ENCODE measurements at places on chromosomes 4 and X.
A peak's percentile ranks its signal among the peaks of the same experiment; 100 is the strongest.

- DNase-seq, result no peak
These were observed 56.6 kb upstream of the C4orf54 start for GRCh38 chr4:99714179-99714578.

- DNase-seq, result no peak
These were observed 1482.4 kb upstream of the PABPC4L start for GRCh38 chr4:135684001-135684400.

GRCh38 chrX:115589419-115589818 lies 28.4 kb downstream of the PLS3 start:
- no peak for DNase-seq

GRCh38 chrX:154457491-154458115 lies 478 bp upstream of the PLXNA3 start:
- DNase-seq, result peak; percentile 57

GRCh38 chr4:128347930-128348660 lies 60.5 kb upstream of the PGRMC2 start:
- no peak for DNase-seq

GRCh38 chrX:150683536-150684146 lies 9.6 kb upstream of the MTMR1 start:
- DNase-seq, result no peak

DNA sequence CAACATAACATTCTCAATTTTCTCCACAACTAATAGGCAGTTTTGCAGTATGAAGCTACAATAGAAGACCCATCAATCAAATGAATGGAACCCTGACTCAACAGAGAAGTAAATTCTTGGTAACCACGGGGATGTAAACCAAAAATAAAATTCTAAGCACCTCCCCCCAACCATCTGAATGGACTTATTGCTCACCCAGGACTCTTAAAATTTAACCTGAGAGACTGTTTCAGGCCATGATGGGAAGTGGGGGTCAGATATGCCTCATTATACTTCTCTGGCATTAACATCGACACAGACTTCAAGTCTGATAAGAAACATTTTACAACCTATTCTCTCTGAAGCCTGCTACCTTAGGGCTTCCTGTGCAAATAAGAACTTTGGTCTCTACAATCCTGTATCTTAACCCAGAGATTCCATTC lies 620.9 kb downstream of the TLL1 start:
- no peak for DNase-seq

DNA sequence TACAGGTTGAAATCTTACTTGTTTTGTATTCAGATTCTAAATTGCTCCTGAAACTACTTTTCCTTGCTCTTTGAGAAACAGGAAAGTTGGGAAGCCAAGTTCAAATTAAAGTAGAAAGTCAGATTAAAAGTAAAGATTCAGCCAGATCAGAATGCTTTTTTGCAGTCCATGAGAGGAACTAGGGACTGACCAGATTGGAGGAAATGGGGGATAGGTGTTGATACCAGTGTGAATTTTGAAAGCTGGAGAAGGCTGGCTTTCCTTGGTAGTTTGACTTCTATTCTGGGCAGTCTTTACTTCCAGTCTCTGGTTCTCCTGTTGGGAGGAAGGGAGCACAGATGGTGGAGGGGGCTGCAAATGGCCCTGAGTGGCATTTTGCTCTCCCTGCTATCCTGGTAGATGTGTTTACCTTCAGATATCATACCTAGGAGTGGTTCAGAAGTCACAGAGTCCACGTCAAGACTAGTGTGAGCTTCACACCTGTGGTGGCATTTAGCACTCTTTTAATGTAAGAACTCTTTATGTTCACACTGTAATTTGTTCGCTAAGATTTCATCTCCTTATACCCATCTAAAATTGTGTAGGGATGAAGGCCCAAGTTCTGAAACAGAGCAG lies 68.8 kb downstream of the FNIP2 start:
- no peak for DNase-seq

DNA sequence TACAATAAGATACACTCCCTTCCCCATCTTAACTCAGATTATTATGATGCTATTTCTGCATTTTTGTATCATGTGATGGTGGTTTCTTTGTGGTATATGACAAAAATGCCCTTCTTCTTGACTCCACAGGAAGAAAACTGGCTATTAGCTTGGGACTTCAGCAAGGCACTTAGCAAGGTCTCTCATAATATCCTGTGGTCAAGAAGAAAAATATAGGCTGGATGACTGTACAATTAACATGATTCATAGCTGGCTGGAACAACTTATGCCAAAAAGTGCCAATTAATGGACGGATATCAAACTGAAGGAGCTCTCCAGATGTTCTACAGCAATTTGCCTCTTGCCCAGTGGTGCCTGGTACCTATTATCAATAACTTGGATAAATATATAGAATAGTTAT lies 2.3 kb upstream of the MID1IP1 start:
- DNase-seq, result no peak

- DNase-seq, result no peak
These were observed 139.4 kb upstream of the EMCN start for GRCh38 chr4:100657187-100657586.

DNA sequence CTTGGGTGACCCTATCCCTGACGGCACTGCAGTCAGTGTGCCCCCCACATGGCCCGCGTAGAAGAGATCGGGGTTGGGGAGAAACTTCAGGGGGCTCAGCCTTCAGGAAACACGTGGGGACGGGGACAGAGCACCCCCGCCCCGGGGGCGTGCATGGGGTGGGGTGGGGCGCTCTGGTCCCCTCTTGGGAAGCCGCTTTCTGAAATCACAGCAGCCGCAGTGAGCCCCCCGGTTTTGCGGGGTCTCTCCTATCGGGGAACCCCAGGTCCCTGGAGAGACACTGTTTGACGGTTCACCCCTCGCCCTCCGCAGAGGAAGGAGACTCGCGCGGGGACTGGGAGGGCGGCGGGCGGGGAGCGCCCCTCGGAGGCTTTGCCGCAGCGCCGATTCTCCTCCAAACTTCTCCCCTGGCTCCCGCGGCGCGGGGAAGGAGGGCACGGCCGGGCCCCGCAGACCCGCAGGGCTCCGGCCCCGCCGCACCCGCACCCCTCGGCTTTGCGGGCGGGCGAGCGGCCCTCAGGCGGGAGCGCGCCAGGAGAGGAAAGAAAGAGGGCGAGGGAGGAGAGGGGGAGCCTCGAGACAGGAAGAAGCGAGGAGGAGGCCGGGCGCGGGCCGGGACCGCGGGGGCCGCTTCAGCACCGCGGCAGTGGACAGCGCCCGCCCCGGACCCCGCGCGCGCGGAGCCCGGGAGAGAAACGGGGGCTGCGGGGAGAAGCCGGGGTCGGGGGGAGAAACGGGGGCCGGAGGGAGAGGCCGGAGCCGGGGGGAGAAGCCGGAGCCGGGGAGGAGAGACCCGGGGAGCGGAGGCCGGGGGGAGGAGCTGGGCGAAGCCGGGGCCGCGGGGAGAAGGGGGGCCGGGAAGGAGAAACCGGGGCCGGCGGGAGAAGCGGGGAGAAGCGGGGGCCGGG lies 612 bp downstream of the CPLX1 start:
- DNase-seq, result peak; percentile 32

GRCh38 chrX:95076449-95076848 lies 1402.4 kb downstream of the FAM133A start:
- no peak for DNase-seq

DNA sequence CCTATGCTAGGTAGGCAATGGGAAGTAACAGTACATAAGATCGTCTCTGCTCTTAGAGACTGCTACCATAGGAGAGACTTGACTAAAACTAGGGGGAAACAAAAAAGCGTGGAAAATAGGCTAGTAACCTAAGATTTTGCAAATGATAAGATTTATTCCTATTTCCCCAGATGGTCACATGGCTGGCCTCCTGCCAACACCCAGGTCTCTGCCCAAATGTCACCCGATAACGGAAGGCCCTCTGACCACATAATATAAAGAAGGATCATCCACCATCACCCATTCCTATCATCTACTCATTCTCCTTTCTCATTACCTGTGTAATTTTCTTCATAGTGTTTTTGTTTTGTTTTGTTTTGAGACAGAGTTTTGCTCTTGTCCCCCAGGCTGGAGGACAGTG lies 4.7 kb downstream of the LAMP2 start:
- DNase-seq, result no peak

- no peak for DNase-seq
These were observed 204.6 kb downstream of the RBM46 start for GRCh38 chr4:154985673-154986072.

GRCh38 chr4:67886281-67886680 lies 2.5 kb upstream of the TMPRSS11D start:
- DNase-seq, result no peak

GRCh38 chr4:101269682-101270081 lies 77.6 kb downstream of the PPP3CA start:
- no peak for DNase-seq

DNA sequence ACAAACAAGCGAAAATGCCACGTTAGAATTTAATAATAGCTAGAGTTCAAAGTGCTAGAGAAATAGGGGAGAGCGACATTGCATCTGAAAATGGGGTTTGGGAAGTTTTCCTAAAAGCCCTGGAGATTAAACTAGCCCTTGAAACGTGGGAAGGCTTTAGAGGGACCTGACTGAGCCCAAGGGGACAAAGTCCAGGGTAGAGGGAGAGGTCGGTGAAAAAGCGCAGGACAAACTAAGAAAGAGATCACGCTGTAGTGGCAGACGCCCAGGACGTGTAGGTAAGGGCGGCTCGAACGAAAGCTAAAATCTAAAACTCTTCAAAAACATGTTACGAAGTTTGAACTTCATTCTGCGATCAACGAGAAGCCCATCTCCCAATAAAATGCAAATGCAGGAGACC lies 1.1 kb upstream of the ATP11C start:
- DNase-seq, result no peak

GRCh38 chr4:155541716-155542115 lies 124.9 kb upstream of the GUCY1A1 start:
- DNase-seq, result no peak

- DNase-seq, result no peak
These were observed 225.4 kb downstream of the PCDH7 start for GRCh38 chr4:30945586-30945985.

GRCh38 chr4:8428288-8429097 lies 12.0 kb downstream of the ACOX3 start:
- DNase-seq, result peak; percentile 84

GRCh38 chrX:134461437-134461836 lies 1.5 kb downstream of the HPRT1 start:
- DNase-seq, result no peak

GRCh38 chr4:136316961-136317360 lies 1215.3 kb downstream of the PCDH18 start:
- DNase-seq, result no peak

DNA sequence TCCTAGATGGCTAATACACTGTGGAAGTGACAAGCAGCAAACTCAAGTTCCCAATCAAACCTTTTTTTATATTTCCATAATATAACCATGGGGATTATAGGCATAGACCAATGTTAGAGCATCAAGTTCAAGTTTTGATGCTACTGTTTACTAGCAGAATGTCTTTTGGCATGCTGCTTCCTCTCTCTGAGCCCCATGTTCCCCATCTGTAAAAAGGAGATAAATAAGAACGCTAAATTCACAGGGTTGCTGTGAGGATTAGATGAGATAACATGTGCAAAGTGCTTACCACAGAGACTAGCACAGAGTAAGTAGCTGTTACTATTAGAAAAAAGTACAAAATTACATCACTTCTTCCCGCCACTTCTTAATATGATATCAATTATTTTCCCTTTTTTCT lies 18.0 kb downstream of the MBNL3 start:
- DNase-seq, result no peak

- no peak for DNase-seq
These were observed 96.4 kb upstream of the TRPC5OS start for GRCh38 chrX:111779582-111779981.

GRCh38 chr4:3375688-3376087 lies 66.1 kb upstream of the HGFAC start:
- DNase-seq, result no peak

- no peak for DNase-seq
These were observed 11.8 kb upstream of the TMEM192 start for GRCh38 chr4:165124488-165124887.

DNA sequence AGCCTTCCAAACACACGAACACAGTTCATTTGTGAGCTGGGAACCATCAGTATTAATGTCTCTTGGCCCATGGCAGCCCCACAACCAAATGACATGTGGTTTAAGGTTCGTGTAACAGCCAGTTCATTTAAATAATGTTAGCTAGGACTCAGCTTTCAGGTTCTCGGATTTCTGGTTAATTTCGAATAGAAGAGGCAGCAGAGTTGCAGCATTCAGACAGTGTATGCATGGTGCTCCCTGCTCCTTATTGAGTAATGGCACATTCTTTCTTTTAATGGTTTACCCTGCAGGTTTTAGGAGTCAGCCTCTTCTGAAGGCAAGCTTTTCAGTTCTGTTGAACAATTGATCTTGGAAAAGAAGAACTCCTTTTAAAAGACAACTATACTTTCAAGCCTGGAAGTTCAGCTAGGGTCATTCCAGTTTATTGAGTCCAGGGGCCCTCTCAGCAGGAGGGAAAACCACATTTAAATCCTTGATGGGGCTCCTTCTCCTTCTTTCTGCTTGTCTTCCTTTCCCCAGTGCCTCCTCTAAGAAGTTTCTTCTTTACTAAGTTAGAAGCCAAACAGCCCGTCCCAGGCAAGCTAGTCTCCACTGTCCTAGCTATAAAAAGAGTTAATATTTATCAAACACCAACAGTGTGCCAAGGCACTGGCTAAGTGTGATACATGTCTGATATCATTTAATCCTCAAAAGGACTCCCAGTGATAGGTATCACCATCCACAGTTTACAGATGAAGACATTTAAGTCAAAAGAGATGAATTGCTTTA lies 5.0 kb upstream of the RNF175 start:
- DNase-seq, result no peak

DNA sequence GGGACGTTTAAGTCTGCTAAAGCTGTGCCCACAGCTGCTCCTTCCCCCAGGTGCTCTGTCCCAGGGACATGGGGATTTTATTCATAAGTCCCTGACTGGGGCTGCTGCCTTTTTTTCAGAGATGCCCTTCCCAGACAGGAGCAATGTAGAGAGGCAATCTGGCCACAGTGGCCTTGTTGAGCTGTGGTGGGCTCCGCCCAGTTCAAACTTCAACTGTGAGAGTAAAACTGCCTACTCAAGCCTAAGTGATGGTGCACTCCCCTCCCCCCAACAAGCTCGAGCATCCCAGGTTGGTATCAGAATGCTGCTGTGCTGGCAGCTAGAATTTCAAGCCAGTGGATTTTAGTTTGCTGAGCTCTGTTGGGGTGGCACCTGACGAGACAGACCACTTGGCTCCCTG lies 1371.4 kb downstream of the ADGRL3 start:
- DNase-seq, result no peak

DNA sequence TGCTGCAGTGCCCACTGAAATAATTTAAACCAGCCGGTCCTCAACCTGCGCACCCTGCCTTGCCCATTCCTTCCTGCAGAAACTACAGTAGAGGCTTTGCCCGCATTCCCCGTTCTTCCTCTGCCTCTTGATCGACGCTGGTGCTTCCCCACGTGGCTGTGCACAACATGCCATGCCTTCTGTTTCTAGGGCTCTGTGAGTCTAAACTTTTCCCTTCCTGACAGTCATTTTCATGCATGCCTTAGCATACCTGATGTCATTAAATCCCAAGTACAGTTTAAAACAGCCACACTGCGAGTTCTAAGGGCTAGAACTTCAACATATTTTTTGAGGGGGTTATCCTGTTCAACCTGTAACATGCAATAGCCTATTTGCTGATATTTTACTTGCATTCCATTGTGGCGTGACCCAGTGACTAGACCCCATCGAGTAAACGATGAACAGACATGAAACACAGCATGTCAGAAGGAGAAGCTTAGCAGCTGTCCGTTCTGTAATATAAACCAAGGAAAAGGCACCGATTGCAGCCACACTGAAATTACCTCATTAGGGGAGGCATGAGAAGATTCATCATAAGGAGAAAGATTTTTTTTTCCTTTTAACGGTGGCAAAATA lies 232.5 kb downstream of the ARHGAP10 start:
- no peak for DNase-seq

GRCh38 chr4:150491132-150492049 lies 90.6 kb upstream of the MAB21L2 start:
- DNase-seq, result no peak

- no peak for DNase-seq
These were observed 24.6 kb downstream of the SEPTIN11 start for GRCh38 chr4:76974150-76974549.

Measured in left lung (tissue), 14 donors.